ENCODE measurements at places on chromosomes 5 and 9.

GRCh38 chr5:10775646-10776045 lies 14.6 kb upstream of the DAP start:
- DNase-seq: no peak

- no peak for DNase-seq
Measured at GRCh38 chr5:156685481-156685880, 164.6 kb upstream of the PPP1R2B start.

GRCh38 chr9:101477736-101478135 lies 42.2 kb upstream of the ALDOB start:
- peak; percentile 51 for DNase-seq

DNA sequence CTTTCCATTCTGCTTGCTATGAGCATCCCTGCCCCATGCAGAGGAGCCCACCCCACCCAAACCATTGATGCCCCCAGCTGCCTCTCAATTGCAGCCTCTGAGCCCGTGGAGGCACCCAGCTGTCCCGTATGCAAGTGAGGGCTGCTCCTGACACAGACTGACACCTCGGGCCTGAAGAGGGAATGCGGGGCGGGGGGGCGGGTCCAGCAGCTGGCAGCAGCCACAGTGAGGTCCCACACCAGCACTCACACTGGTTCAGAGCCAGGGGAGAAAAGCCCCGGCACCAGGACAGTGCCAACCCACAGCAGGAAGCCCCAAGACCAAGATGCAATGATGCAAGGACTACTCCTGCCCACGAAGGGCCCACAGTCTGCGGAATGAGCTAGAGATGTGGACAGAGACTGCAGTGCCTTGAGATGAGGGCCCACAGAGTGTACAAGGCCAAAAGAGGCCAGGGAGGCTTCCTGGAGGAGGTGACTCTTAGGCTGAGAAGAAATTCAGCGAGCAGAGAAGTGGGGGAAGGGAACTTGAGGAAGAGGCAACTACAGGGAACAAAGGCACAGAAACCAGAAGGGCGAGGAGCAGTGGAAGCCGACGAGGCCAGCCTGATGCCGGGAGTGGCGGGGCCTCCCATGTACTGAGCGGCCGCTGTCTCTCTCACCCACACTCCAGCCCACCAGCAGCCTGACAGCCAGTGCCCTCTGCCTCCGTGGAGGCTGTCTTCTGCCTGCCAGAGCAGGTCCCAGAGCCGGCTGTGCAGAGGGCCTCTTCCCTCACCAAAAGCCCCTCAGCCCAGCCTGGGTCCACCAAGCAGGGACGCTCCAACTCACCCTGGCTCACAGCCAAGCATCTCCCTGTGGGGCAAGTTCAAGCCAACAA lies 9.2 kb downstream of the EEIG1 start:
- peak; percentile 18 for DNase-seq

DNA sequence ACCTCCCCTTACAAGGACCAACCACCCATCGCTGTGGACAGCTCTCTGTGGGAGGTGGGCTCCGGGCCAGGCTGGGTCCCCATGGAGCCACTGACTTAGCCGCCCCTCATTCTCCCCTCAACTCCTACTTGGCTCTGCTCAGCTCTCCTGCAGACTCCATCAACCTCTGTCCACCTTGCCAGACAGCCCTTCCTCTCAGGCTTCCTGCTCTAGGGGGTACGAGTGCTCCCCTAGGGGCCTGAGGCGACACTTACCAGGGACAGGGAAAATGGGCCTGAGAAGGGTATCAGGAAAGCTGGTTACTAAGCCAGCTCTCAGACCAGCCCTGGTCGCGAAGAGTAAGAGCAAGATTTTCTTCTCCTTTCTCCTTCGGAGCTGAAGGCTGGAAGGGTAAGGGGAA lies 43.9 kb downstream of the SHB start:
- DNase-seq: no peak

- peak; percentile 12 for DNase-seq
Measured at GRCh38 chr5:75856056-75856455, 138.8 kb upstream of the POC5 start.

- peak; percentile 78 for DNase-seq
Measured at GRCh38 chr9:137277329-137278041, at the start of gene TOR4A. Gene TOR4A, plus strand, starts transcription at chr9:137277726. Its CDS starts 964 bp downstream, at chr9:137278690.

GRCh38 chr5:41067714-41068568 lies 3.2 kb downstream of the MROH2B start:
- DNase-seq: peak; percentile 32

GRCh38 chr9:82208741-82209450 lies 220.3 kb downstream of the SPATA31D1 start:
- DNase-seq: no peak

- DNase-seq: no peak
Measured at GRCh38 chr9:121201045-121201737, 478 bp downstream of the RAB14 start.

DNA sequence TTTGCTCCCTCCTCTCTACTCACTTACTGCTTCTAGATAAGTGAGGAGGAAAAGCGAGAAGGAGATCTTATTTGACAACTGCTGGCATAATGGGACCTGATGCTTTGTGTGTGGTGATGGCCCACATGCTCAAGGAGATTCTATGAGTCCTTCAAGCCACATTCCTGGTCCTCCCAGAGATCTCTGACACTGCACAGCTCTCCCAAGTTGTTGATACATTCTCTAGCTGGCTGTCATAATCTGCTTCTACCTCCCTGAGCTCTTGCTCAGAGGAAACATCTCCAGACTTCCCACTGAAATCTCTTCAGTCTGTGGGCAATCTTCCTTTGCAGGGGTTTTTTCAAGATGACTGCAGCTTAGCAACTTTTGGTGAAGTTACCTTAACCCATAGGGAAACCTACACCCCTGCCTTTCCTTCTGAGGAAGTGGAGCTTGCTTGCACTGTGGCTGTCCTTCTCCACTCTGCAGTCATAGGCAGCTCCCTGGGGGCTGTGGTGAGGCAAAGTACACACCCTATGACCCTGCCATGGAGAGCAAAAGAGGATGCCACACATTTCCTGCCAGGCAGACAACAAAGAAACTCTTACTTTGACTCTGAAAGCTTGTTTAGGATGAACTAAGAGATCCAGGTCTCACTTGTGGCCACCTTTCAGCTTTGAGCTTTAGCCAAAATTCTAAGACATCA lies 163.8 kb downstream of the TMEM38B start:
- no peak for DNase-seq

- peak; percentile 51 for DNase-seq
Measured at GRCh38 chr9:3660936-3661335, 135.1 kb upstream of the RFX3 start.

DNA sequence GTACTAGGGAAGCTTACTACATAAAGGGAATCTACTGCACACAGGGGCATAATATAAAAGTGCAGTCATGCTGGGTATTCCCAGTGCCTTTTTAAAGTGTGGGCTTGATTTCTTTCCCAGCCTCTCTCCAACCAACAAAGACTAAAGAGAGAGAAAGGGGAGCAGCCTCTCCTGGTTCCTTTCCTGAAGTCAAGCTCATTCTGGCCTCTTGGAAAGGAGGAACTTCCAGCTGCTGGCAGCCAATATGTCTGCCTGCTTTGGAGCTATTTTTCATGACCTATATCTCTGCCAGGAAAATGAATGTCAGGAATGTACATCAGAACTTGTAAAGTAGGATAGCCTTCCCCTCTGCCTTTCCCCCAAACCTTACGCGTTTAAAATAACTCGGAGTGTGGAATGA lies 57.1 kb downstream of the RAB3C start:
- no peak for DNase-seq
